ENCODE measurements at places on chromosomes 7 and 10.

DNA sequence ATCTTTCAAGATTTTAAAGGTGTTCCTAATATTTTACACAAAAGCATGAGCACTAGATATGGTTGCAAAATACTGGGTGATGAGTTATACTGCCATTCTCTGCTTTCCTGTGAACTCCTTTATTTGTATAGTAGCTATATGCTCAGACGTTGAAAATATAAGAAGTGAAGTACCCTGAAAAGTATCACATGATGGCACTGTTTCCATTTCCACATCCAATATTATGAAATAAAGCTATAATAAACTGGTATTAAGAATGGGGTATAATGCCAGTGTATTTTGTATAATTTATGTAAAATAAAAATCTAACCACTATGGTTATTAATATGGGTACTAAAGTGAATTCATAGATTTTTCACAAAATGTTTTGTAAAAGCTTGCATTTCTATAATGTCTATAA lies 79.6 kb upstream of the FOXP2 start:
- DNase-seq, result no peak

DNA sequence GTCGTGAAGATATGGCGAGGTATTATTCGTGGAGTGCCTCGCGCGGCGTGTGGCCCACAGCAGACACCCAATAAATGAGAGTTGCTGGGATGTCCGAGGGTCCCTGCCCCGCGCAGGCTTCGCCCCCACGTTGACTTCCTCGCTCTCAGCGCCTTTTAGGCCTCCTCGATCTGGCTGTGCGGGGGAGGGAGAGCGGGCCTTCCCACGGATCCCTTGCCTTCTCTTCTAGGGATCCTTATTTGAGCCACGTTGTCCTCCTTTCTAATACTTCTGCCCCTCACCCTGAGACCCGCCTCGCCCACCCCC lies 660 bp downstream of the VCL start:
- DNase-seq, result no peak

DNA sequence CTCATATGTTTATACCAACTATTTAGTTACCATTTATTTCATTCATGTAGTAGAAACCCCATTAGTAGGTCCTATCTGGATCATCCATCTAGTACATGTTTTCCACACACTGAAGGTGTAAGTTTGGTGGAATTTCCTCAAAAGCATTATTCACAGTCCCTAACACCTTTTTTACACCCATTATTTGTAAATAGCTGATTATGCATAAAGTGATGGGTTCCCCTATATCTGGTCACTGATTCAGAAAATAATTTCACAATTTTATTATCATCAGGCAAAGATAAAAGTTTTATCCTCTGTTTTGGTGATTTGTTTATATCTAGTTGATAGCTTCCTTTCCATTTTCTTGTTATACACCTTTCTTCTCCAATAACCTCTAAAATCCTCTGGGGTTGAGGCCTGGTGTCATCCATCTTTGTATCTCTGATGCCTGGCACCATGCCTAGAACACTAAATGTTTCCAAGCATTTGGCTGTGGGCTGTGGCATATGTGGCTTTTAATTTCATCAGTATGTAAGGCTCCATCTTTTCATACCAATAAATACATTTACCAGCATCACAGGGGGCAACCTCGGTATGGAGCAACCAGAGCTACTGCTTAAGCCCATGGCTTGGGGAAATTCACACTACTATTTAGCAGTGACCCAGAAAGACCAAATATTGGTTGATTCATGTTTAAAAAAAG lies 1089.5 kb upstream of the LRRN3 start:
- peak; percentile 76 for DNase-seq

GRCh38 chr10:97714401-97715258 lies 1.1 kb downstream of the MARVELD1 start:
- DNase-seq, result peak; percentile 8

- DNase-seq, result no peak
Observed at GRCh38 chr7:157745721-157746709, 409.2 kb downstream of the DNAJB6 start.

- no peak for DNase-seq
Observed at GRCh38 chr7:135840591-135840990, 92.0 kb upstream of the FAM180A start.

- no peak for DNase-seq
Observed at GRCh38 chr10:88322324-88323063, 260.6 kb downstream of the RNLS start.

DNA sequence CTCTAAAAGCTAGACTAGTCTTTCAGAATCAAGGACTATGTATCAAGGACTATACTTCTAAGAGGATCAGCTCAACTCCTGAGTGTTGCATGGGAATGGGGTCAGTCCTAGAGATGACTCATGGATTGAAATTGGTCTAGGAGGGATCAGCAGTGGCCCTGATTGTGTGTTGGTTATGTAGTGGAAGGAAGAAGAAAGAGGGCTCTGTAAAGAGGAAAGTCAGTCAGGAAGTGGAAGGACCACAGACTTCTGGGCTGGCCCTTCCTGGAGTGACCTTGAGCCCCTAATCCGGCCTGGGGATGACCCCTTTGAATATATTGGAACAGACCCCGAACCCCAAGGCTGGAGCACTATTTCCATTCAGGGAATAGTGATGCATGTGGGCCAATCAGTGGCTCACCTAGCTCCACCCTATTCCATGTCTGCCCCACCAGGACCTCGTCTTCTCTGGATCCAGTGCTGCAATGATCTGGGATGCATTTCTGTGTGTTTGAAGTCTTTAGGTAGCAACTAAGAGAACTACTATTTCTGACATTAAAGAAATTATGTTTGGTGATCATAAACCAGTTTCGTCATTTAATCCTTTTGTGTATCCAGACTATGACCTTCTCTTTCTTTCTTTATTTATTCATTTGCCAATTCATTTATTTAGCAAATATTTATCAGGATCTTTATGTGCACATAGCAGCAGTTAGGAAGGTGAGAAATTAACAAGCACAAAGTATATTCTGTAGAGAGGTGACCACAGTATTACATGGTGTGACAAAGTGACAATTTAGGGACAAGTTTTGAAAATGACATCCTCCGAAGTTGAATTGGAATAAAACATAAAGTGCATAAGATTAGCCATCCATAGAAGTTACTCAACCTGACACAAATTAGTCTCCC lies 48.6 kb upstream of the KIF5B start:
- DNase-seq, result no peak

DNA sequence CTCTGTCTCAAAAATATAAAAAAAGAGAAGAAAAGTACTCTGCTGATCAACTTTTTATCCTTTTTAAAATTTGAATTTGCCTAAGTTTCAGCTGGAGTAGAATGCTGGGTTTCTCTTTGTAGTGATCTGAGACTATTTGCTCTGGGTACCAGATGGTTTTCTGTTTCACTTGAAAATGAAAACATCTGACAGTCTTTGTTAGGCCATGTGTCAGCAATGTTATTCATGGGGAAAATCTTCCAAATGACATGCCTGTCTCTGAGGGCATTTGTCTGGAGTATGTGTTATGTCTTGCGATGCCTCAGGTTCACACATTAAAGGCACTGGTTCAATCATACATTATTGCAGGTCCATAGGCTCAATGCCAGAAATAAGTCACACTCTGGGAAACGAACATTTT lies 175.3 kb upstream of the TMEM229A start:
- peak; percentile 53 for DNase-seq

DNA sequence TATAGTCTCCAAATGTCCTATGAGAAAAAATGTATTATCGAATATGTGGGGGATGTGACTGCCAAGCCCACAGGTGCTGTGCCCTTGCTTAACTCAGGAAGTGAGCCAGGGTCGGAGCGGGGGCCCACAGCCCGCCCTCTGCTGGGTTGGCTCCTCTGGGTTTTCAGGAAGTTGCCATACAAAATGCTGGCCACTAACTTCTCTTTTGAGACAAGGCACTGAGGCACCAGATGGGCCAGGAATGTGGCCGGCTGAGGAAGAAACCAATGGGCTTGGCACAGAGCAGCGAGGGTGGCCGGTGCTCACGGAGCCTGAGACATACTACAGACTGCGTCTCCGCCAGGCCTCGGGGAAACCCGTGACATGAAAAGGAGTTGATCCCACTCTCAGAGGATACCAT lies 58.9 kb downstream of the FAM53B start:
- no peak for DNase-seq

GRCh38 chr10:100146398-100146797 lies 39.4 kb downstream of the ERLIN1 start:
- DNase-seq, result no peak

GRCh38 chr10:126955934-126956711 lies 50.9 kb downstream of the DOCK1 start:
- DNase-seq, result no peak

- DNase-seq, result no peak
Observed at GRCh38 chr7:120280743-120281142, 7.8 kb downstream of the KCND2 start.

- no peak for DNase-seq
Observed at GRCh38 chr10:124196659-124197058, 103.3 kb upstream of the CHST15 start.

GRCh38 chr10:72015841-72016240 lies 51.6 kb downstream of the CHST3 start:
- no peak for DNase-seq

GRCh38 chr10:71423250-71423649 lies 26.5 kb downstream of the CDH23 start:
- no peak for DNase-seq

- no peak for DNase-seq
Observed at GRCh38 chr10:95741807-95742467, 14.0 kb upstream of the ENTPD1 start.

DNA sequence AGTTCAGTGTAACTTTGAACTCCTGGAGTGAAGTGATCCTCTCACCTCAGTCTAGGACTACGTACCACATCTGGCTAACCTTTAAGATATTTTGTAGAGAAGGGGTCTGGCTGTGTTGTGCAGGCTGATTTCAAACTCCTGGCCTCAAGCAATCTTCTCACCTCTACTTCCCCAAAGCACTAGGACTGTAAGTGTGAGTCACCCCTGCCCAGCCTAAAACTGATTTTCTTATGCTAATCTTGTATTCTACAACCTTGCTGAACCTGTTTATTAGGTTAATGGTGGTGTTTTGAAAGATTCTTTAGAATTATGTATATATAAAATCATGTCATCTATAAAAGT lies 58.0 kb downstream of the LCOR start:
- no peak for DNase-seq

- DNase-seq, result no peak
Observed at GRCh38 chr7:148156233-148156632, 434.3 kb upstream of the C7orf33 start.

- DNase-seq, result no peak
Observed at GRCh38 chr7:23895666-23896096, 185.7 kb downstream of the STK31 start.

GRCh38 chr7:32223071-32223650 lies 153.0 kb upstream of the PDE1C start:
- DNase-seq, result no peak

DNA sequence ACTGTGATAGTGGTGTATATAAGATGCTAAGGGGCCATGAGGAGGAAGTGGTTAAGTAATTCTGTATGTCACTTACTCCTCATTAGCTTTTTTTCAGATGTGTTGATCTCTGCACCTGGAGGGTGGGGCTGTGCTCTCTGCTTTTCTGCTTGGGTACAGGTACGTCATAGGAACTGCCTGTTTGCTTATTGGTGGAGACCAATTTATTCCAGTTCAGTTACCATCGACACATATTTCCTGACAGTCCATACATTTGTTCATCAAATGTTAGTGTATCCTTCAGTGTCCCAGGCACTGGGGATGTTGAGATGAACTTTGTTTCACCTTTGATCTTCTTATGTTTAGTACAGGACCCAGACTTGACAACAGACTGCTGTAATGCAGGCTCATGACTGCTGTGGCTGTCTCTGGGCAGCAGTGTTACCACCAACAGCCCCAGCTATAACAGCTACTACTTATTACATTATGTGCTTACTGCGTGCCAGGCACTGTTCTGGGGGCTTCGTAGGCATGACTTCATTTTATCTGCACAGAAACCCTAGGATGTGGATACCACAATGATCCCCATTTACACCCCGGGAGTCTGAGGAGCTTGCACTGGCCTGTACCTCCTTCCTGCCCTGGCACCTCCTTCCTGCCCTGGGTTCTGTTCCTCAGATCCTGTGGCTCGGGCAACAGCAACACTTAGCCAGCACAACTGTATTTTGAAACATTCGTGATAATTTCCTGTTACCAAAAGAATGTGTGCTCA lies 87.4 kb downstream of the BUB3 start:
- DNase-seq, result no peak

DNA sequence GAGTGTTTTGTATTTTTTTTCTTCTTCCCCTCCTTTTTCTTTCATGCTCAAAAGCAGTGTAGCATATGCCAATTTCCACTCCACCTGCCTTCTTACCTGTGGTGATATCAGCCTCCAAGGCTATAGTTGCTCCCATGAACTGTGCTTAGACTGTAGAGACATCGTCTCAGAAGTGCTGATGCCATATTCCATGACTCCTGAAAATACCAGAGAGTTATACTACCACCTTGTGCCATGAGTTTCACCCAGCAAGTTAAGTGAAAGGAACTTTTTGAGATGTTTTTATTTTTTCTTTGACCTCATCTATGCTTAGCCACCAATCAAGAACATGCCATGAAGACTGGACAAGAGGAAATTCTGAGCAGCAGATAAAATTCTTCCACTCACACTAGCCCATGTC lies 142.8 kb upstream of the SEMA3E start:
- DNase-seq, result no peak

DNA sequence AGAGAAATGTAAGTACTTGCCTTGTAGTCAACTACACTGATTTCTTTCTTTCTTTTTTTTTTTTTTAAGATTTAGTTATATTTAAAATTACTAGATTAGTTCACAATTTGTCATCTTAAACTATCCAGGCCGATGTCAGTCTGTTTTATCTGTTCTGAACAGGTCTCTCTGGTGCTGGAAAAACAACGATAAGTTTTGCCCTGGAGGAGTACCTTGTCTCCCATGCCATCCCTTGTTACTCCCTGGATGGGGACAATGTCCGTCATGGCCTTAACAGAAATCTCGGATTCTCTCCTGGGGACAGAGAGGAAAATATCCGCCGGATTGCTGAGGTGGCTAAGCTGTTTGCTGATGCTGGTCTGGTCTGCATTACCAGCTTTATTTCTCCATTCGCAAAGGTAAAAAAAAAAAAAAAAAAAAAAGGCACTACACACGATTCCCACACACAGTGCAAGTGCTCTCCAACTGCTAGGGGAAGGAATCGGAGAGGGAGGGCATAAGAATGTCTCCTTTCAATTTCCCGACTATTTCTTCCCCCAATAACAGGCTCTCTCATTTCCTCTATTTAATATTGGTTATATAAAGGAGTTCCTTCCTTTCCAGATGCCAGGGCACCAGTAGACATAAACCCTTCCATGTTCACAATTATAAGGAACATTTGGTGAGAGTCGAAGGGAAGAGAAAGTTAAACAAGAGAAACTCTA lies 53.4 kb downstream of the PAPSS2 start:
- DNase-seq, result no peak

GRCh38 chr10:12279281-12279680 lies 70.1 kb upstream of the CAMK1D start:
- no peak for DNase-seq
